COLO829 (cell line): ENCODE measurements at places on chromosomes 5 and 9.

GRCh38 chr5:139746691-139747582 lies 48.7 kb upstream of the PSD2 start:
- DNase-seq: no peak

GRCh38 chr5:50856401-50857119 lies 190.1 kb downstream of the PARP8 start:
- no peak for DNase-seq

GRCh38 chr9:90988318-90988717 lies 186.7 kb downstream of the SYK start:
- no peak for DNase-seq

DNA sequence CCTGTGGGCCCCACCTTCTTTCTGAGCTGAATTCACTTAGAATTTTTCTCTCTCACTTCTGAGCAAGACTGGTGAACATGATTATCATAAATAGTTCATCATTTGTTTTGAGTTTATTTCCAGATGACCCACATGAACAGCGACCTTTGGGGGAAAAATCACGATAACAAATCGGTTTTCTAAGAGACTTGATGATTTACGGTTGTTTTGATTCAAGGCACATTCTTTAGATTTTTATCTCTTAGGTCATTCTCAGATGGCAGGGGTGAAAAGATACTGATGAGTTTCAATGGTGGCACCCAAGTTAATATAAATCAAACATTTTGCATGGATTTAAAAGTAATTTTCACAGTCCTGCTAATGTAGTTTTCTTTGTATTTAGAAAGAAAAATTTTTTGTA lies 95.1 kb downstream of the DMXL1 start:
- no peak for DNase-seq

- DNase-seq: peak; percentile 51
These were observed 46.1 kb upstream of the RIC1 start for GRCh38 chr9:5582835-5583195.

- no peak for DNase-seq
These were observed 15.0 kb downstream of the ABHD17B start for GRCh38 chr9:71895955-71896354.

DNA sequence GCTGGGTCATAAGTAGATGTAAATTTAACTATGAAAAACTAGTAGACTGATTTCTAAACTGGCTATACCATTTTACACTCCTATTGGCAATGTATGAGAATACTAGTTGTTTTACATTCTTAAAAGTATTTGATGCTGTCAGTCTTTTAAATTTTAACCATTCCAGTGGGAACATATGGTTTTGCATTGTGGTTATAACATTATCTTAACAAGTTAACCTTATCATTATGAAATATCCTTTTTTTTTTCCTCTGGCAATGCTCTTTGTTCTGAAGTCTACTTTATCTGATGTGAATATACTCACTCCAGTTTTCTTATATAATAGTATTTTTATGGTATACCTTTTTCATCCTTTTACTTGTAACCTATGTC lies 548.9 kb upstream of the CLINT1 start:
- DNase-seq: no peak

DNA sequence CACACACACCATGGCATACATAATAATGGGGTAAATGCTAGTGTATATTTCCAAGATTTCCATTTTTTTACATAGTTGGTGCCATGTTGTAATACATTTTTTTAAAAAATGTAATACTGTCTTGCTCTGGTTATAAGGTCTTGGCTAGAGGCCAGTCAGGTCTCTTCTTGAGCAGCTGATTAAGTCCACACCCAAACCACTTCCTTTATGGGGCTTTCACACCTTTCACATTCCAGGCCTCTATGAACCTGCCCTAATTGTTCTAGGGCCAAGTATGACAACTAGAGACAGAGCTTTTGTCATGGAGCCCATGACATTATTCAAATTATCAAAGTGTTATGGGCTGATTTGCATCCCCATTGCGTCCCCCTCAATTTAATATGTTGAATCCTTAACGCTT lies 495.6 kb upstream of the CTNND2 start:
- no peak for DNase-seq

DNA sequence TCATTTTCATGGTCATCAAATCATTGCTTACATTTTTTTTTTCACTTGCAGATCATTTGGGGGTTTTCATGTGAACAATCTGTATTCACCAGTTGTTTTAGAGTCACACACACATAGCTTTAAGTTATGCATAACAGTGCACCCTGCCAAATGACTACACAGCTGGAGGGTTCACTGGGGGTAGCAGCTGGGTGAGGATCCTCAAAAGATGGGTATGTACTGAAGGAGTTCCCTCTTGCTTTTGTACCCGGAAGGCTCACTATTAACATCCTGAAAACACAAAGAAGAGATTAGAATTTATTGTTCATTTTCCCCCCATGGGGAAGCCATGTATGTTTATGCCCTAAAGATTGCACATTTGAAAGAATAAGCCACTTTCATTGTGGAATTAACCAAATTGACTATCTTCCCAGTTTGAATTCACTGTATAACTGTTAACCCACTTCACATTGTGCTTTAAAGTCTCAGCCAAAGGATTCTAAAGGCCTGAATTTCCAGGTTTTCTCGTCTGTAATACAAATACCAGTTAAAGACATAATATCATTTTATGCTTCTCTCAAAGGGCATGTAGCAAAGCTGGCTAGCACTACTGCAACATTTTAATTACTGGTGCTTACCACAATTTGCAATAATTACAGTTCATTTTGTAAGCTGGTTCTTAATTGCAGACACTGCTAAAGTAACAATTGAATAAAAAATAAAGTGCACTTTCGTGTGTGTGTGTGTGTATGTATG lies 466.4 kb upstream of the MEF2C start:
- no peak for DNase-seq

DNA sequence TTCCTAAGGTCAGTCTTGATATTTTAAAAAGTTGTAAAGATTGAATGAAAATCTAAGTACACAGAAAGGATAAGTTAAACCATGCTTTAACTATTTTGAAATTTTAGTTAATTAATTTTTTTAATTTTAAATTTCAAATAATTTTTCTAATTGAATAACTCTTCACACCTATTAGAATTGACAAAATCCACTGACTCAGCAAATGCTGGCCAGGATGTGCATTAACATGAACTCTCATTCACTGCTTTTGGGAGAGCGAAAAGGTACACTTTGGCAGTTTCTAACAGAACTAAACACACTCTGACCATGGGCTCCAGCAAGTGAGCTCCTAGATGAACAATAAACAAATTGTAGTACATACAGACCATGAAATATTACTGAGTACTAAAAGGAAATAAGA lies 209.5 kb downstream of the PTPRD start:
- DNase-seq: no peak

- no peak for DNase-seq
These were observed 32.0 kb downstream of the ABO start for GRCh38 chr9:133242991-133243390.

DNA sequence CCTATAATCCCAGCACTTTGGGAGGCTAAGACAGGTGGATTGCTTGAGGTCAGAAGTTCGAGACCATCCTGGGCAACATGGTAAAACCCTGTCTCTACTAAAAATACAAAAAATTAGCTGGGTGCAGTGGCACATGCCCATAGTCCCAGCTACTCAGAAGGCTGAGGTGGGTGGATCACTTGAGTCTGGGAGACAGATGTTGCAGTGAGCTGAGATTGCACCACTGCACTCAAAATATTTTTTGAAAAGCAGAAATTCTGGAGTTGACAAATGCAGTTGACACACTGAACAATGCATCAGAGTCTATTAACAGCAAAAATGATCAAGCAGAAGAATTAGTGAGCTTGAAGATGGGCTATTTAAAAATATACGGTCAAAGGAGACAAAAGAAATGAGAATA lies 35.5 kb downstream of the NDUFAF2 start:
- DNase-seq: no peak
